Placental pericyte (primary cell): ENCODE measurements at places on chromosomes 7 and 10. TPM values are rescaled to one million over a fixed set of nuclear protein-coding genes. Genes with fewer than 3 reads are reported as not detected.

The PAX4 gene
- not detected in 2 replicates for total RNA-seq

The SOSTDC1 gene
- total RNA-seq = not detected in 2 replicates

The BET1 gene
- 29.9 and 58.9 TPM in 2 replicates for total RNA-seq

The SERPINE1 gene
- 1,212 and 2,489 TPM in 2 replicates for total RNA-seq

The PRPF18 gene
- 26.1 and 37.2 TPM in 2 replicates for total RNA-seq
